Glutamatergic neuron (in vitro differentiated cells): ENCODE measurements at places on chromosomes 12 and 14. TPM values are rescaled to one million over a fixed set of nuclear protein-coding genes. Genes with fewer than 3 reads are reported as not detected.

The KRT78 gene
- total RNA-seq: not detected

GRCh38 chr14:68076451-68076850 is 256.9 kb downstream of the RAD51B start:
- H3K4me3 ChIP-seq: no peak overlapping the region
- H3K36me3 ChIP-seq: peaks cover 4% of the 10 kb centered on the region
- H3K27ac ChIP-seq: no peak overlapping the region
- no peaks in the 10 kb centered on the region for H3K27me3 ChIP-seq

DNA sequence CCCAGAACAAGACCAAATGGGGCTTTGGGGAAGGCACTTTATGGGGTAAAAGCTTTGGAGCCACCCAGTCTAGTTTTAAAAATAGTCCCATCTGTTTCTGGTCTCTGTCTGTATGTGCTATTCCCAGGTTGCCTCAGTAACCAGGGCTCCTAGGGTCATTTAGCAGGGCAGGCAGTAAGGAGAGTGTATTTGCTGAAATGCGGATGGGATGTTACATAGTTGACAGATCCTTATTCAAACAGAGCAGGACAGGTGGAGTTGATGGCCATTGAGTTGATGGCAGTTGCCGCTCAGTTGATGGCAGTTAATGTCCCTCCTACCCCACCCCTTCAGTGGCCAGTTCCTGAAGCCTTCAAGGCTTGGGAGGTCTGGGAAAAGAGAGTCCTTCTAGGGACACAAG is 4.6 kb downstream of the ZC3H10 start:
- no peaks in the 10 kb centered on the region for H3K36me3 ChIP-seq
- H3K27me3 ChIP-seq: peaks cover 11% of the 10 kb centered on the region
- DNase-seq: no peak

DNA sequence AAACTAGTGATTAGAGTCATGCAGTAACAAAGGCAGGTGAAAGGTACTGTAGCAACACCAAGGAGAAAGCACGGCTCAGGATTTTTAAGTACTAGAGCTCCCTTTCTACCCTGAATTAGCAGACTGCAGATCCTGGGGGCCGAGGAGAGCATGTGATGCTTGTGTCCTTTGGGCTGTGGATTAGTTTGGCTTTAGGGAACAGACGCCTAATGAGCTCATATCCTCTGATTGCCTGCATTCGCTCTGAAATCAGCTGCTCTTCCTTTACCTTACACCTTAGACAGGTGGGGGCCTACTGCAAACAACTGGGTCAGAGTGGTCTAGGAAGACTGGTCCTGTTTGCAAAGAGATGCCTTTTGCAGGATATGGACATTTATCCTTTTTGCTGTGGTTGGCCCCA is 2.2 kb downstream of the PIP4K2C start:
- H3K27ac ChIP-seq: no peak overlapping the region
- H3K27me3 ChIP-seq: no peaks in the 10 kb centered on the region
- H3K36me3 ChIP-seq: no peaks in the 10 kb centered on the region
- H3K4me1 ChIP-seq: peaks cover 6% of the 10 kb centered on the region
- H3K4me3 ChIP-seq: no peak overlapping the region
- DNase-seq: no peak

GRCh38 chr12:45928309-45928708 is 62.1 kb downstream of the SCAF11 start:
- no peaks in the 10 kb centered on the region for H3K4me1 ChIP-seq
- H3K27ac ChIP-seq: no peak overlapping the region
- no peak for DNase-seq
- peaks cover 2% of the 10 kb centered on the region for H3K27me3 ChIP-seq

DNA sequence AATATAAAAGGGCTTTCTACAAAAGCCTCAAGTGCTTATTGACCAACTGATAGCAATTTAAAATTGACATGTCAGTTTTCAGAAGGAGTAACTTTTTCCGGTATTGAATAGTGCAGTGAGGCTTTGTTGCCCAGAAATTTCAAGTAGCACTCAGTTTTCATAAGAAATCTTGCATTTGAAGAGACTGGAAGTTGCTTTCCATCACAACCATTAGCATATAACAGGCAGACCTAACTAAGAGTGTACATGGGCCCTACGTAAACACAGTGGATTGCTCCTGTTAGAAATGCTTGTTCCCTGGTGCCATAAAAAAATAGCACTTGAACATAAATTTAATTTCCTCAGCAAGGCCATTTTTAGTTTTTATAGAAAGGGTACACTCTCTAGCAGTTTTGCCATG is 117.9 kb downstream of the TMTC2 start:
- no peak overlapping the region for H3K27ac ChIP-seq
- DNase-seq: no peak
- no peaks in the 10 kb centered on the region for H3K27me3 ChIP-seq
- H3K36me3 ChIP-seq: peaks cover 7% of the 10 kb centered on the region
